Stimulated activated CD4-positive, alpha-beta T cell treated with anti-CD3 and anti-CD28 coated beads, Interleukin-12 subunit alpha, Interleukin-12 subunit beta, amount 100 ng/mL, for 24 hours (primary cell): ENCODE measurements at places on chromosomes 6 and 20.

DNA sequence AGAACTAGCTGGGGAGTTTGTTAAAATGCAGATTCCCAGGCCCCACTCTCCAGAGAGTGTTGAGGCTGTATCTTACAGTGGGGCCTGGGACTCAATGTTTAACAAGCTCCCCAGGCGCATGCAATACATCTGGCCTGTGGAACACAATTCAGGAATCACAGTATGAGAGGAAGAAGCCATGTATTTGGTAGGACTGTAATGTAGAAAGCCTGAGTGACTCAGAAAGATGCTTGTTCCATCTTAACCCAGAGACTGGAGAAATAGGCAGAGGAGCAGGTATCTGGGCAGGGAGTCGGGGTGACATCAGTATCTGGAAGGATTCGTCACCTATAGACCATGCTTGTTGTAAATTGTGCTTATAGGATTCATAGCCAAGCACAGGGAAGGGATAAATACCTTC, 90.5 kb downstream of the UNC5CL start:
- no peak for DNase-seq

GRCh38 chr20:59214606-59215547, 51.3 kb downstream of the ZNF831 start:
- no peak for DNase-seq

DNA sequence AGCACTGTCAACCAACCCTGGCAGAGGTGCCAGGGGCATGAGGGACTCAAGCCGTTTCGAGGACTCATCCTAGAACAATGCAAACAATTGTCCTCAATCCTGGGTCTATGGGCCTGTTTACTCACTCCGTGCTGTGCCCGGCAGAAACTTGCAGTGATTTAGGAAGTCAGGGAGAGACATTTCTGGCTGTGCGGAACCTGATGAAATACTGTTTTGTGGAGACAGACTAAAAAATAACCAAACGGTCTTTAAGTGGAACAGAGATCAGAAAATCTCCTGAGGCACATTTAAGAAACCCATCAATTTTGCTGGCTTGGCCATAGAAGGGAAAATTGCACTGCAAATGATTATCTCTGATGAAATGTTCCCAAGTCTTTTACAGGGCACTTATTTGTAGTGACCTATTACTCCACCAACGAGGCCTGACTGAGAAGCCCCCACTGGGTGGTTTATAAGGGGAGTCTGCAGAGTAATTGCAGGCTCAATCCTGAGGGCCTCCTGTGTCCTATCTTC, 79.8 kb upstream of the KCNK16 start:
- DNase-seq: no peak

DNA sequence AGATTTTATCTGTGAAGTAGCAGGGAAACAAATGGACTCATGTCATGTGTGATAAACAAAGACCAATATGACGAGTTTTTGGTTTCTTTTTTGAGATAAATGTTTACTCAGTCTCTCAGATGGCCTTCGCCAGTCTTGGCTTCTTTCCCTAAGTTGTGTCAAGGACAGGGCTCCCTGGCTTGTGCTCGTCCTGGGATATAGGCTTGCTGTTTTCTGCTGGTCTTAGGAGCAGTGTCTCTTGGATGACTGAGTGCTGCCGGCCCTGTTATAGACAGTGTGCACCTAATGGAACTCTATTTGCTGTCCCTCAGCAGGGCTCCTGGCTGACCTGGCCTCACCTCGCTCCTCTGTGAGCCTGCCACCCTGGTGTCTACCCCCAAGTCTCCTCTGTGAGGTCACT, 324.1 kb upstream of the SYNCRIP start:
- DNase-seq: no peak

- no peak for DNase-seq
Measured at GRCh38 chr6:168439794-168440450, 1.1 kb upstream of the SMOC2 start.

- DNase-seq: no peak
Measured at GRCh38 chr20:46673394-46674252, 15.6 kb downstream of the TP53RK start.

DNA sequence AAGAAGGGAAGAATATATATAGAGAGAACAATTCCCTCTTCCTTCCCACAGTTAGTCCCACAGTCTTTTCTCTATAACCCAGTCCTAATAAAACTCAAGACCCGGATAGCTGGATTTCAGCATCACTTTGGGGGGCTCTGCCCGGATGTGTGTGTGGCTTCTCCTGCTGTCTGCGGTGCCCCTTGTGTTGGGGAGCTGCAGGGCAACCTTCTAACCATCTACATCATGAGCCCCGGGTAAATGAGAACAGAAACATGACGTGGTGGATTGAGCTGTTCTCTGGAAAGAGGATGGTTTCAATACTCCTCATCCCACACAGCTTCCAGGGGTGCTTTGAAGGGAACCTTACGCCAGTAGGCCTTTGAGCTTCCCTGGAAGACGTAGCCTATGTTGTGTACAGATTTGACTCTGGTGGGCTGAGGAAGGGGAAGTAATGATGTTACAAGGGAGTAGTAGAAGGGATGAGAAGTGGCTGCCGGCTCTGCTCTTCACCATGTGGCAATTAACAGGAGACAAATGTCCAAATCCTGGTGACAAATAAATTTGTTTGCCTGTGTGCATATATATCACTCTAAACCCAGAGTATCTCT, 13.5 kb upstream of the PRDM1 start:
- no peak for DNase-seq

GRCh38 chr20:63652192-63652980, 838 bp downstream of the STMN3 start:
- DNase-seq: no peak

DNA sequence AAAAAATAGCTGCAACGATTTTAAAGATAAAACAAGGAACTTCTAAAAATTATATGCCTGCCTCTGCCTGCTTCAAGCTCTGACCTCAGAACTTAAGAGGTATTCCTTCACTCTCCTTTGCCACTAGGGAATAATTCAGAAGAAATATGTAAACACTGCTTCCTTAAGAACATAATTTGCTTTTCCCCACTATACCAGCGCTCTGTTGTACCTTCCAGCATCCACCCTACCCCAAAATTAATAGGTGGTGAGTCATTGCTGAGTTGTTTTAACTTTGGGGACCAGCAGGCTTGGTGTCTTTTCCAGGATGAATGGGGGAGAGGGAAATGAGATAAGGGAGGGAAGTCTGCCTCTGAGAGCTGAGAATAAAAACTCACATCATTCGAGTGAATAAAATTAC, 107.7 kb upstream of the ATXN1 start:
- DNase-seq: no peak

GRCh38 chr6:43936476-43936875, 166.5 kb downstream of the VEGFA start:
- DNase-seq: no peak

DNA sequence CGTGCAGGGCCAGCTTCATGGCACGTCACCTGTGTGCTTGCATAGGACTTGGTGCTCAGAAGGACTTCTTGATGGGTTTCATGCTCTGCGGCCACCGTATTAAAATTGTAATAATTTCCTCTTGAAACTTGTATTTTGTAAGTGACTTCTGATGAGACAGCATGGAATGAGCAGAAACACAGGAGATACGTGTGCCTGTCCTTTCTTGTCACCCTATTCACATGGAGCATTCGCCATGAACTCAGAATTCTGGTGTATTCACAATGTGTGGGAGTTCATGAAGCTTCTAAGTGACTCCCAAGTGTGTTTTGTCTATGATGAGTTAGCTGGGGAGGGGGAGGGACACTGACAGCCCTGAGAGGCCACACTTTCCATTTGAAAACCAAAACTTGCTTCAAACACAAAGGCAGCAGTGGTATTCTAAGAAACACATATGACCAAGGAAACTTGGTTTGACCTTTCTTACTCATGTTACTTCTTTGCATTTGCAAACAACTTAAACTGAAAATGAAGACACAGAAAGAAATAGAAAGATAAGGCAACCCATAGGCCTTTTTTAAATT, 92.1 kb upstream of the NEDD9 start:
- DNase-seq: peak; percentile 46

DNA sequence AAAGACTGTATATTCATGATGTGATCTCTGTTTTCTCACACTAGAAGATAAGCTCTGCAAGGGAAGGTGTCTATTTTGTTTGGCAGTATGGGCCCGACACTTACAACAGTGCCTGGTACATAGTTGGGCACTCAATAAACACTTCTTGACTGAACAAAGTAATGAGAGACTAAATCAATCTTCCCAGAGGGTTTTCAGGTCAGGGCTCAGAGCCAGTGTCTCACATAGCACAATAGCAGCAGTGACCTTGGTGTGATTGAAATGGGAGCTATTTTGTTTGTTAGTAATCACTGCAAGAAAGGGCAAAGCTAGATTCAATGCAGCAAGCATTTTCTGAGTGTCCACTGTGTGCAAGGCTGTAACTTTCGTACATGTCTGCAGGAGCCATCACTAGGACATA, 26.4 kb upstream of the GCM1 start:
- DNase-seq: no peak

- no peak for DNase-seq
Measured at GRCh38 chr6:158284876-158285655, 27.2 kb upstream of the TULP4 start.
